Tibial nerve (tissue), 4 donors: ENCODE measurements at places on chromosomes 3 and 15.
A peak's percentile ranks its signal among the peaks of the same experiment; 100 is the strongest.

DNA sequence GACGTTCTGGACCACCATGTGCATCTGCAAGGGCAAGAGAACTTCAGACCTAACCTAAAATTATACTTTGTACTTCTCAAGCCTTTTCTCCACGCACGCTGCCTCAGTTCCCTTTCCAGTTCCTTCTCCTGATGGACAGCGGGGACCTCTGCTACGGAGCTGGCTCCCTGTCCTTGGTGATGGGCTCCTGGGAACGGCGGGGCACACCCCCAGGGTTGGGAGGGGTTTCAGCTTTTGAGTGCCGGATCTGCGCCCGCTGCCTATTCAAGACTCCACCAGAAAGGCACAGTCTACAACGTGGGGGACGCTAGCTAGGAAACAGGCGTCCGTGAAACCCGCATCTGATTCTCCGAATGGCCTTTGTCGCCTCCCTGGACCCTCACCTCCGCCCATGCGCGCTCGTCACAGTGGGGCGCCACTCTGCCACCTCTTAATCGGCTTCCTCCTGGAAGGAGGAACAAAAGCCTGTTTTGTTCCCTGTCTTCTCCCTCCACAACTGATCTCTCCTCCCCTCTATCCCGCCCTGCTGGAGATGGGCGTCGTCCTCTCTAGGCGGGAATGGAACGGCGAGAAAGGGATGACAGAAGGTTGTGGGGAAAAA lies 2.2 kb downstream of the GPR149 start:
- H3K4me1 ChIP-seq = no peaks in the 10 kb centered on the region
- peaks cover 26% of the 10 kb centered on the region for H3K27me3 ChIP-seq
- DNase-seq = no peak
- H3K4me3 ChIP-seq = peak overlapping the region; percentile 13
- H3K27ac ChIP-seq = no peak overlapping the region

DNA sequence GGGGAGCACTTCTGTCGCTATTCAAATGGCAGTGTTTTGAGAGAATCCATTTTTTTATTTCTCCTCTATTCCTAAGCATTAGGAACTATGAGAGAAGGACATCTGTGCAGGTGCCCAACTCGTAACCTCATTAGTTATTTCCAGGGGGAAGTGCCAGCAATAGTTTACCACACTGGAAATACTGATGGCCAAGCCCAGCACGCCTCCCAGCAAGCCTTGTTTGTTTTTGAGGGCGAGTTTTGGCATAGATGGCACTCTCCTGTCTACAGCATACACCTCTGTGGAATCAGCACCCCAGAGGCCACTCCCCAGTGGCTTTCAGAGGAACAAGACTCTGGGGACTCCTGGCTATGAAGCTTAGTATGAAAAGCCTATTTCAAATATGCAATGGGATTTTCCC lies 36.6 kb downstream of the FAN1 start:
- no peak overlapping the region for H3K4me3 ChIP-seq
- no peaks in the 10 kb centered on the region for H3K4me1 ChIP-seq
- H3K27me3 ChIP-seq = no peaks in the 10 kb centered on the region

DNA sequence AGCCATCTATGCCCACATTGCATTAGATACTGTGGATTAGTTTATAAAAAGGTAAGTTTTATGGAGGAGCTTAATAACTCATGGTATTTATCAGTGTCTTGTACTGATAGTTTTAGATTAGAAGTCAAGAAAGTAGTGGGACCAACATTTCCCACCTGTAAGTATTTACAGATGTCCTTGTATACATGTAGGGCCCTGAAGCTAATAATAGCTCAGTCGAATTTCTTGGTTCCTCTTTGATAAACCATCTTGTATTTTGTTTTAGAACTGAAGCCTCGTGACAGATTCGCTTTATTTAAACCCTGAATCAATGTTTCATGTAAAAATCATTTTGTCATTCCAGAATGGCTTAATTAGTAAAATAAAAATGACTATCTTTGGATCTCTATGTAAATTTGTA lies 73.4 kb downstream of the CRYBG3 start:
- no peak overlapping the region for H3K4me3 ChIP-seq
- no peak for DNase-seq
- H3K27ac ChIP-seq = no peak overlapping the region
- no peaks in the 10 kb centered on the region for H3K27me3 ChIP-seq

DNA sequence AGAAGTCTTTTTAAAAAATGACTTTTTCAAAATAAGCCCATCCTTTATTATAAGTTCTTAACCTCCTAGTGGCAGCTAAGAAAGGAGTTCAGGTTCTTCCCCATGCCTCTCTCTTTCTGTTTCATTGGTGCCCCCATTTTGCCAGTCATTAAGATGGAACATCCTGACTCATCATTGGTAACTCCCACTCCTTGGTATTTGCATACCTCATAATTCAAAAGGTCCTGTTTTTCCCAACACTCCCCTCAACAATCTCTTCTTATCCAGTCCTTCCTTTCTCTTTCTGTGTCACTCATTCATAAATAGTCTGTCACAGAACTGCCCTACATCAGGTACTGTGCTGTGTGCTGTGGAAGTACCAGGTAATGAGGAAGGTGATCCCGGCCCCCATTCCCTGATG lies 394.0 kb downstream of the FOXP1 start:
- no peaks in the 10 kb centered on the region for H3K36me3 ChIP-seq
- DNase-seq = no peak
- no peaks in the 10 kb centered on the region for H3K27me3 ChIP-seq
- no peaks in the 10 kb centered on the region for H3K4me1 ChIP-seq
- no peak overlapping the region for H3K27ac ChIP-seq

GRCh38 chr3:171460725-171461524 lies 720 bp upstream of the TNIK start:
- H3K4me3 ChIP-seq = peak overlapping the region; percentile 64
- no peaks in the 10 kb centered on the region for H3K4me1 ChIP-seq
- H3K27ac ChIP-seq = peak overlapping the region; percentile 76
- peaks cover 17% of the 10 kb centered on the region for H3K27me3 ChIP-seq
- no peaks in the 10 kb centered on the region for H3K36me3 ChIP-seq
- DNase-seq = peak; percentile 22

DNA sequence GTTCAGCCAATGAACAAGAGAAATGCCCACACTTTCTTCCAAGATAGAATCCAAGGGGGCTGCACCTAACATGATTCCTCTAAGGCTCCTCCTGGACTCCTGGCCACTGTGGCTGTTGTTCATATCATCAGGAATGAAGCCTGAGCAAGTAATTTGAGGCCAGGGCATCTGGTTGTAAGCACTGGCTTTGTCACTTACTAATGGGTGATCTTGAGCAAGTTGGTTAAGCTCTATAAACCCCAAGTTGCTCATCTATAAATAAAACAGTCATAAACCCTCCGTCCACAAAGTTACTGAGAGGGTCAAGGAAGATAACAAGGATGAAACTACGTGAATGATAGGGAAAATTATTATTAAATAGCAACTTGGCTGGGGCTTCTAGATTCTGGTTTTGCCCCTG lies 58.3 kb downstream of the CDC25A start:
- peak overlapping the region; percentile 52 for H3K27ac ChIP-seq
- no peaks in the 10 kb centered on the region for H3K4me1 ChIP-seq
- H3K36me3 ChIP-seq = no peaks in the 10 kb centered on the region
- no peak for DNase-seq
- H3K27me3 ChIP-seq = no peaks in the 10 kb centered on the region
- no peak overlapping the region for H3K4me3 ChIP-seq

DNA sequence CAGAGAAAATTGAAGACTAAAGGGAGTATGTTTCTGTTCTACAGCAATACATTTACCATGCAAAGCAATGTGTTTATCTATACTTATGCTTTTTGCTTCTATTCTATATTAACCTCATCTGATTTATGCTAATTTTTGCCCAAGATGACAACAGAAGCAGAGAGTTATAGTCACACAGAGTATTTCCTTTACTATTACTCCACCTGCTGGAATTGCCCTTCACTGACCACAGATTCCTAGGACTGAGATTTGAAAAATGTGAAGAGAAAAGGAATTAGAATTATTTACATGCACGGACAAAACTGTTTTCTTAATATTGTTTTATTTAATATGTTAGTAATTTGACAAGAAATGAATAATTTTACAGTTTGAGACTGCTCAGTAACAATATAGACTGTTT lies 745.6 kb downstream of the VGLL3 start:
- no peak overlapping the region for H3K27ac ChIP-seq
- no peaks in the 10 kb centered on the region for H3K27me3 ChIP-seq
- DNase-seq = no peak
- no peaks in the 10 kb centered on the region for H3K4me1 ChIP-seq
- H3K4me3 ChIP-seq = no peak overlapping the region
- no peaks in the 10 kb centered on the region for H3K36me3 ChIP-seq

GRCh38 chr3:81268526-81268925 lies 492.9 kb downstream of the GBE1 start:
- no peak for DNase-seq
- H3K36me3 ChIP-seq = no peaks in the 10 kb centered on the region
- no peaks in the 10 kb centered on the region for H3K4me1 ChIP-seq
- no peak overlapping the region for H3K27ac ChIP-seq
- H3K27me3 ChIP-seq = no peaks in the 10 kb centered on the region

GRCh38 chr3:138112362-138112761 lies 3.0 kb downstream of the DZIP1L start:
- no peak for DNase-seq
- no peak overlapping the region for H3K4me3 ChIP-seq
- no peaks in the 10 kb centered on the region for H3K27me3 ChIP-seq
- H3K36me3 ChIP-seq = no peaks in the 10 kb centered on the region
- no peak overlapping the region for H3K27ac ChIP-seq

- no peak overlapping the region for H3K27ac ChIP-seq
- no peaks in the 10 kb centered on the region for H3K27me3 ChIP-seq
- H3K4me1 ChIP-seq = no peaks in the 10 kb centered on the region
- no peaks in the 10 kb centered on the region for H3K36me3 ChIP-seq
- no peak overlapping the region for H3K4me3 ChIP-seq
Observed at GRCh38 chr15:100651253-100651652, 48.9 kb downstream of the ASB7 start.

DNA sequence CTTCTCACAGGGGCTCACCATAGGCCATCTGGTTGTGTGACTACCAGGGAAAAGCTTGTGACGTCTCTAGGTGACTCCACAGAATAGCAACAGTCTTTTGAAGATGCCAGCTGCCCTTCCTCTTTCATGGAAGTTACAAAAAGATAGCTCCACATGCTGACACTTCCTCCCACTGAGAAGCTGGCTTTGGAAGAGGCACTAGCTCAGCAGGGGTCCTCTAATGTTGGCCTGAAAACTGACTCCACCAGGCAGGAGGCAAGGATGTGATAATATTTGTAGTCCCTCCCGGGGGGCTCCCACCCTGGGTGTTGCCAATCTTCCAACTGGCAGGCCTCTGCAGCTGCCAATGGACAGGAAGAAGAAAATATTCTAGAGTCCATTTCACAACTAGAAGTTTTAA lies 343.5 kb downstream of the NEK10 start:
- no peak for DNase-seq
- no peak overlapping the region for H3K27ac ChIP-seq
- H3K4me1 ChIP-seq = no peaks in the 10 kb centered on the region

- no peak overlapping the region for H3K27ac ChIP-seq
- H3K4me1 ChIP-seq = no peaks in the 10 kb centered on the region
- no peak overlapping the region for H3K4me3 ChIP-seq
Observed at GRCh38 chr3:183468424-183468823, 40.0 kb upstream of the MCF2L2 start.

GRCh38 chr3:7397097-7397496 lies 536.2 kb downstream of the GRM7 start:
- no peak for DNase-seq
- H3K4me1 ChIP-seq = no peaks in the 10 kb centered on the region
- H3K27me3 ChIP-seq = no peaks in the 10 kb centered on the region
- no peaks in the 10 kb centered on the region for H3K36me3 ChIP-seq

DNA sequence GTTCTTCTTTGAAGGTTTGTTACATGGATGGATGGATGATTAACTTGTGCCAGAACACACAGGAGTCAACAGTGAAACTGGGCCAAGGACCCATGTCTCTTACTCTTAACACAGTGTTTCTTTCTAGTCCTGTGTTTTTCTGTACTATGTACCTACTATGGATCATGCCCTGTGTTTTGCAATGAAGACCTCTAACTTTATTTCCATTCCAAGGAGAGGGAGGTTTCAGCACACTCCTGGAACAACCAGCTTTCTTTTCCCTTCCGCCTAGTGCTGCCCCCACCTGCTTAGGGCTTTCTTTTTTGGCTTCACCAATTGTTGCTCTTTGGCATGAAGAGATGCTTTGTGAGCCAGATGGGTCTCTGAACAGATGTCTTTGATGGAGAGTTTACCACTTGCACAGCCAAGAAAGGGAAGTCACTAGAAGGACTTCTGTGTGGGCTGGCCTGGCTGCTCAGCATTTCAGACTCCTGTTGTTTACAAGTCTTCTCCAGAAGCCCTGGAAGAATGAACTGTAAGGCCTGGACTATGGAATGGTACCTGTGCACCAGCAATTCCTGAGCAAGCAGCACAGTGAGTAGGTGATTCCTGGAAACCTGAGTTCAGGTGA lies 44.5 kb downstream of the SNAPC5 start:
- no peaks in the 10 kb centered on the region for H3K27me3 ChIP-seq
- no peak overlapping the region for H3K27ac ChIP-seq
- H3K36me3 ChIP-seq = no peaks in the 10 kb centered on the region
- peak; percentile 20 for DNase-seq

DNA sequence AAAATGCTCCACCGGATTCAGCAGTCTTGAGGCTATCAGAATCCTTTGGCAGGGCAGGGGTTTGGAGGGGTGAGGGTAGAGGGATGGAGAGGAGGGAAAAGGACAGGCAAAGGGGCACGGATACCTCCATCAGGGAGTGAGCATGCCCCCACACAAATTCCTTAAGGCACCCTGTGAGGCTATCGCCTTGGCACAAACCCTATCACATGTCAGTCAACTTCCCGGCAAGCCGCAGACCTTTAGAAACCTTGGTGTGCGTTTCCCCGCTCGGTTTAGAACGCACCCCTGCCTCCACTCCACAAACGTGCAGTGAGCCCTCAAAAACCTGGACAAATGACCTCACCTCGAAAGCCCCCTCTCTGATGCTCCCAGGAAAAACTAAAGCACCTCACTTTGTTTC lies 422 bp upstream of the SETMAR start:
- peak overlapping the region; percentile 99 for H3K27ac ChIP-seq
- no peaks in the 10 kb centered on the region for H3K36me3 ChIP-seq

DNA sequence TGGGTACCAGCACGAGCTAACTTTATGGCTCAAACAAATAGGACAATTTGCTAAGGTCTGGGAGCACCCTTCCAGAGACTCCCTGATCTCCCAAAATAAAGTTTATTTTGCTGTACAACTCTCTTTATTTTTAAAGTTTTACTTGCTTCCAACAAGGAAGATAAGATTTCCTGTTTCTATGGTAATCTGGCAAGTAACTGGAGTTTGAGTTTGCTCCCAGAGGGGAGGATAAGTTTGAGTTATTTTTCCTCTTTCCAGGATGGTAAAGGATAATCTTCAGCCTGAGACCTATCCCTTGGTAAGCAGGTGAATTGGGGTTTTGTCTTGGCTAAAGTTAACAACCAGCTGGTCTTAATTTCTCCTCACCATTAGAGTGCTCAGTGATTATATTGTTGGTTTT lies 1019.4 kb upstream of the ALCAM start:
- H3K27me3 ChIP-seq = no peaks in the 10 kb centered on the region
- H3K27ac ChIP-seq = no peak overlapping the region
- H3K36me3 ChIP-seq = no peaks in the 10 kb centered on the region
- DNase-seq = no peak

DNA sequence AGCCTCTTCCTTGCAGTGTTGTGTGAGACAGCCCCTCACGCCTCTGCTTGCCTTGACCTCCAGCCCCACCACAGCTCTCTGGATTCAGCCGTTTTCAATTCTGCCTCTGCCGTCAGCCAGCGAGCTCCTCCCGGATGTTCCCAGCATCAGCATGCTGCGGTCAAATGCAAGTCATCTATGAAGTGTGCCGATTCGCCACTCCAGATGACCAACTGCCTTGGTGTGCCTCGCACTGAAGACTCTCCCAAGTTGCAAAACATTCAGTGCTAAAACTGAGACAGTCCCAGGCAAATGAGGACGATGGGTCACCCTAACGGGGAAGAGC lies 30.6 kb upstream of the RASA2 start:
- DNase-seq = no peak
- H3K27ac ChIP-seq = no peak overlapping the region
- H3K4me3 ChIP-seq = no peak overlapping the region
